Cerebellar cortex (tissue), 1 donor: ENCODE measurements at places on chromosomes 6 and 20.

- DNase-seq = no peak
Observed at GRCh38 chr20:33437141-33437911, 6.2 kb downstream of the SNTA1 start.

GRCh38 chr6:109187399-109188114 lies 92.2 kb downstream of the CEP57L1 start:
- peak; percentile 75 for DNase-seq

DNA sequence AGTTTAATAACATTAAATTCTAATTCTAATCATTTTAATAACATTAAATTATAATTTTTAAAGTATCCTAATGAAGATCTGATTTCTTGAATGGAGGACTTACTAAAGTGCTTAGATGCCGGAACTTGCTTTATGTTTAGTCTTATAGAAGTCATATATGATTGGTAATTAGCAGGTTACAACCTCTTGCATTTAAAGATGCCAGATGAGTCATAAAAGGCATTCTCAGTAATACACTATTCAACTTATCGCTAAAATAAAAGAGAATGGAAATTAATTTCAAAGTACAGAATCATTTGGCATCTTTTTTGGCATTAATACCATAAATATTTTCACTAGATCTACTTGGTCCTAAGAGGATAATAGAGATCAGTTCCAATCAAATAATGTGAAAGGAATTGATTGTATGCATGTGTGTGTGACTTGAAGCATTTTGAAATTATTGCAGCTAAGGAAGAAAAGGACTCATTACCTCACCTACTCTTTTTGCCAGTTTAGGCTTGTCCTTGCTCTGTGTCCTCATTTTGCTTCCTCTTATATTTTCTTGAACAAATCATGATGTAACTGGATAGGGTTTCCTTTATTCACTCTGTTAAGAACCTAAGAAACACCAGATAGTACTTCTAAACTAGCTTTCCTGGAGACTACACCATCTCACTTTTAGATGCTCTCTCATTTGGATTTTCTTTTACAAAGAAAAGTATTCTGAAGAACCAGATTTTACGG lies 2.7 kb downstream of the COL21A1 start:
- DNase-seq = no peak

GRCh38 chr6:133648581-133648980 lies 240.3 kb upstream of the TCF21 start:
- DNase-seq = no peak

- DNase-seq = no peak
Observed at GRCh38 chr6:8069631-8070284, 5.6 kb upstream of the BLOC1S5 start.

GRCh38 chr6:47524136-47524845 lies 46.7 kb downstream of the CD2AP start:
- no peak for DNase-seq

DNA sequence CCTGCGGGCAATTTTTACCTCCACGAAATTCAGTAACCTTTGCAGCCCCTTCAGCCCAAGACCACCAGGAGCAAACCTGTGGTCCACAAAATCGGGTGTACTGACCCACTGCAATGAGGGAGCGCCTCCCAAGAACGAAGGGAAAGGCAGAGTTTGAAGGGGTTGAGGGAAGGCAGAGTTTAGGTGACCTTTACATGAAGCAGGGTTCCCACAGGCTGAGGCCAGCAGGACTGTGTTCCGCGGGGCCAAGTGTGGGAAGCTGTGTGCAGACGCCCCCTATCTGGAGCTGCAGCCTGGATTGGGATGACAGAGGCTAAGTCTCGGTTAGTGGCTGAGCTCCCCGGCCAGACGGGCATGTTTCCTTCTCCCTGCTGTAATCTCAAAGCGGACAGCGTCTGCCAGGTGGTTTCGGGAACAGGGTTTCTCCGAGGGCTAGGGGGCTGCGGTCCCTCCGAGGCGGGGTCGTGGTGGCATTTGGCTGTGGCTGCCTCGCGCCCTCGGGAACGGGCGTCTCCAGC lies 826 bp upstream of the PYGB start:
- DNase-seq = peak; percentile 78

DNA sequence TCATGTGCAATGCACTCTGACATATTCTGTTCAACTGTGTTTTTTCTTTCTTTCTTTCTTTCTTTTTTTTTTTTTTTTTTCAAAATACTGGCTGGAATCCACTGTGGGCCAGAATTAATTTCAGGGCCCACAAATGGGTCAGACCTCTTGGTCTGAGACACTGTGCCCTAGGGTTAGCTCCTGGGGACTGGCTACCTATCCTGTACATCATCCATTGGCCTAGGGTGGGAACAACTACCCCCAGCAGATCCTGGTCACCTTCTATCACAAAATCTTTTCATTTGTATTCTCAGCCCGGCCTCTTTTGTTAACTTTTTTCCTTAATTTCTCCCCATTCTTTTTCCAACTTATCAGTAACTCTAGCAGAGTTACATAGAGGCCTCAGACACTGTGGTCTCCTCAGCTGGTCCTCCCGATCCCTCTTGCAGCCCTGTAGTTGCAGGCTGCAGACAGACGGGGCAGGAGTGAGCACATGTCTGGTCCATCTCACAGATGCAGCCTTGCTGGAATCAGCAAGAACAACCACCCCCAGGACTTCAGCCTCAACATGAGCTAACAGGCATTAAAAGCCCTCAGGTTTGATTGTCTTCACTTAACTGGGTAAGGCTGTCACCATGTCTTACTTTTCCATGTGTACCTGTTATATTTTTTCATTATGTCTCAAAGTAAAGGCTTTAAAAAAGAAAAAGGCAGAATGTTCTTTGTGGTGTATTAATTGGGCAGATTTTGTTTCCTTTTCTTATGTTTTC lies 41.3 kb downstream of the TXLNB start:
- DNase-seq = peak; percentile 39

DNA sequence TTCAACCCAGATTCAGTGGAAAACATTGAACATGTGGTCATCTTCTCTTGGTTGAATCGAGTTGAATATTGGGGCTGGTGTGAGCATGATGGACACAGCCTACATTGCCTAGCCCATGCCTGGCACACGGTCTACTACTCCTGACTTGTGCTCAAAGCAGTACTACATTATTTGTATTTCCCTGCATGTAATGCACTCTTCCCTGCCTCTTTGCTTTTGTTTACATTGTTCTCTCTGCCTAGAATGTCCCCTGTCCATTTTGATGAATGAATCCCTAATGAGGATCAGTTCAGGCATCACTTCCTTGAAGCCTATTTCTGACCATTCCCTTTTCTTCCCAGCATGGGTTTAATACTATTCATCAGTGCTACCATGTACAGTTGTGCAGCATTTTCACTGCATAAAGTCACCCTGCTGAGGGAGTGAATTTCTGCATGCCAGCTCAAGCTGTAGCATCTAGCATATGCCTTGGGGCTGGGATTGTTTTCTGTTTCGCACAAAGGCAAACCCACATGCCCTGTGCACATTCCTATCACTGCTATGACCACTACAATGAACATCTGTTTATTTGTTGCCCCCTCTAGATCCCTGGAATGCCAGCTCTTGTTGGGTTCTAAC lies 75.3 kb upstream of the CCN6 start:
- DNase-seq = no peak

DNA sequence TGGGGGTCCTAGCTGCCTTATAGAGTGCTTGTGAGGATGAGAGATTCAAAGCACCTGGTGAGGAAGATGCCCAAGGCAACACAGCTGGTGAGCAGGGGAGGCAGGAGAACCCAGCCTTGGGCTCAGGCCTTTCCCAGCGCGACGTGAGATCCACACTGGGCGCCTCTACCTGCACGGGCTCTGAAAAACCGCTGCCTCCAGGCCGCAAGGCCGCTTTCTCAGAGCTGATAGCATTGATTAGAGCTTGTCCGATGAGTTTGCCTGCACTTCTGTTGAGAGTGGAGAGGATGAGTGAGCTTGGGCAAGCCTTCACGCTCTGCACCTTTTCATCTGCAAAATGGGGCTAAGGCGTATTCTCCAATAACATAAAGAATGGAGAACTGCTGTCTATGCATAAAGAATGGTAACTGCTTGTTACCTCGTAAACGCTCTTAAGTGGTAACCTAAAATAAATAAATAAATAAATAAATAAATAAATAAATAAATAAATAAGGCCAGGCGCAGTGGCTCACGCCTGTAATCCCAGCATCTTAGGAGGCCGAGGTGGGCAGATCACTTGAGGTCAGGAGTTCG lies 916 bp downstream of the PABPC1L start:
- DNase-seq = no peak

GRCh38 chr6:45758787-45759471 lies 256.7 kb downstream of the CLIC5 start:
- no peak for DNase-seq

DNA sequence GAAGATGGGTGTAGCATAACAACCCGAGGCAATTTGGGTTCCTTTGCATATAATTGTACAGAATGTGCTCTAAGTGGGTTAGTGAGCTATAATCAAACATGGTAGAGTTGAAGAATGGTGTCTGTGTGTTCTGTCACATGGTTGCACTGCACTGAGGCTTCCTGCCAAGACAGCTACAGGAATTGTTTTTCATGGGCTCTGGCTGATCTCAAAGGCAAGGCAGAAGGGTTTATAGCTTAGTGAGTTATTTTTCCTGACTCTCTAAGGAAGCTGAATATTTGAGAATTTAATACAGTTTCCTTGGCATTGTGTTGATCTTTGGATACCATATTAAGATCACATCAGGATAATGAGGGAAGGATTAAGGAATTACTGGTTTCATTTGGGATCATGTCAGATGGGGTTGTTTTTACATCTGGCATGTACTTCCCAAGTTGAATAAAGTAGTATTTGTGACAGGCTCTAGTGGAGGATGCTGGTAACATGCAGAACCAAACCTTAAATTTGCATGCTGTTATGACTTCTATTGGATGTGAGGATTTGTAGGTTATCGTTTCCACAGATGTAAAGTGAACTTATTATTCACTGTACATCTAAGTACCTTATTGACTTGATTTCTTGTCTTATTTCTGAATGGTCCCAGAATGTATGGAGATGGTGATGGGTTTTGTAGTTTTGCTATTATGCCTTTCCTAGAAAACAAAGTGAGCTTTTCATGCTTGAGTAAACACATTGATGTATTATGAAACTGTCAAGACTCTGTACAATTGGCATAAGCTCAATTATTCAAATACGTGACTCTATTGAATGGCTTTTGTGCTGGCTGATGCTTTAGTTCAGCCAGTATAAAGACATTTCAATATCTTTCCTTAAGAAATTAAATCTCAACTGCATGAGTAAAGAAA lies 43.3 kb downstream of the LRRC1 start:
- DNase-seq = peak; percentile 8

DNA sequence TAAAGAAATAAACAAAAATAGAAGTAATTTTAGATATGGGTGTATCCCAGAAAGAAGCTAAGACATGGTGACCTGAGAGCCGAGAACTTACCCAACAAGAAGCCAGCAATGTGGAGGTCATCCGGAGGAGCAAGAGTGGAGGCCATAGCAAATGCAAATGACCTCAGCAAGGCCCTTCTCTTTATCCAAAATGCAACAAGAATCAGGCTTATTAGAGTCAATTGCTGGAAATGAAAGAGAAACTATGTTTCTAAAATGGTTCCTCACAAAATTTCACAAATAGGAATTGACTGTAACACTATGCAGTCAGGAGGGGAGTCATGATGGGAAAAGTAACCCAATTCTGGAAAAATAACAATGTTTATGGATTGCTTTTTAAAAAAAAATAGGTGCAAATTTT lies 90.4 kb downstream of the TNFAIP3 start:
- DNase-seq = no peak

GRCh38 chr20:4946986-4947385 lies 54.3 kb downstream of the SLC23A2 start:
- no peak for DNase-seq

DNA sequence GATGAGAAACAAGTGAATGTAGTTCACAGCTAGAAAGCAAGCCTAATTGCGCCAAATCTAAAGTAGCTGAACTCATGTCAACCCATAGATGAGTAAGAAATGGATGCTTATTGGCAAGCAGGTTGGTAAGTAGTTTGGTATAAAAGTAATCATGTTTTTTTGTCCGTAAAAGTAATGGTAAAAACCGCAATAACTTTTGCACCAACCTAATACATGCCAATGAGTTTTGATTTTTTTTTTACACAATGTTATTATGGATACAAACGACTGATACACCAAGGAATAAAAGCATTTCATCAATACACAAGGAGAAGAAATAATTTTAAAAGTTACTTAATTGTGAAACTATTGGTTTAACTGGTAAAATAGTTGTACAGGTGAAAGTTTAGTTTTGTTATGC lies 977.5 kb downstream of the EYS start:
- DNase-seq = no peak
